ENCODE measurements at places on chromosomes 4 and X.

DNA sequence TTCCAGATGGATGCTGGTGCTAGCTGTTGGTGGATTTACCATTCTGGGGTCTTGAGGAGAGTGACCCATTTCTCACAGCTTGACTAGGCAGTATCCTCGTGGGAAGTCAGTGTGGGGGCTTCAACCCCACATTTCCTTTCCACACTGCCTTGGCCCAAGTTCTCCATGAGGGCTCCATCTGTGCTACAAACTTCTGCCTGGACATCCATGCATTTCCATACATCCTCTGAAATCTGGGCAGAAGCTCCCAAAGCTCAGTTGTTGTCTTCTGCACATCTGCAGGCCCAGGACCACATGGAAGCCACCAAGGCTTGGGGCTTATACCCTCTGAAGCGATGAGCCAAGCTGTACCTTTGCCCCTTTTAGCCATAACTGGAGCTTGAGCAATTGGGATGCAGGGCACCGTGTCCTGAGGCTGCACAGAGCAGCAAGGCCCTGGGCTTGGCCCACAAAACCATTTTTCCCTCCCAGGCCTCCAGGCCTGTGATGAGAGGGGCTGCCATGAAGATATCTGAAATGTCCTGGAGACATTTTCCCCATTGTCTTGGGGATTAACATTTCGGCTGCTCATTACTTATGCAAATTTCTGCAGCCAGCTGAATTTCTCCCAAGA lies 248.7 kb upstream of the ANKRD50 start:
- no peak for DNase-seq

GRCh38 chr4:24703298-24703697 lies 92.1 kb upstream of the SOD3 start:
- DNase-seq = no peak

GRCh38 chr4:42608551-42608950 lies 48.4 kb downstream of the ATP8A1 start:
- no peak for DNase-seq

GRCh38 chr4:152927737-152928136 lies 8.4 kb upstream of the FHDC1 start:
- DNase-seq = no peak

DNA sequence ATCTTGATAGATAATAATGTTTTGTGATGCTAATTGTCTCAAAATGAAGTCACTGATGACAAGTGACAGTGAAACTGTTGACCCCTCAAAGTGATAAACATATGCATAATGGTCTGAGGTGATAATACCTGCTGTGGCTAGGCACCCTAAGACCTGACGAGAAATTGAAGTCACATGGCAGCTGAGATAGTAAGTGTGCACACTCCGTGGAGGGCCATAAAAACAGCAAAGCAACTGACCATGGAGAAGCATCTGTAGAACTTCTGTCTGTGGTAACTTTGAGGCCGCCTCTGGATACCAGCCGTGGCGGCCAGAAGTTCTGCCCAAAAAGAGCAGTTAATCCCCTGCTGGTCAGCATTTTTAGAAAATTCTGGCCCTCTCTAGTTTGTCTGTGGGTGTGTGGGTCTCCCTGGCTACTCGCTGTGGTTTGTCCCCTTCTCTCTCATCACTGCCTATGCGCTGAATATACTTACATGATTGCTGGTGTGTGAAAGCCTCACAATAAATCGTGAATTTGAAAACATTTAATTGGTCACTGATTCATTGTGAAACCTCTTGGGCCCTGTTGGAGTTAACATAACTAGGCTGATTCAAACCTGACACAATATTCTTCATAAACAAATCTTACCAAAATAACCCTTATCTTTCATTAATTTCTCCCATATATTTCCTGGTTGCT lies 50.6 kb downstream of the CCDC149 start:
- no peak for DNase-seq

GRCh38 chr4:147994491-147995385 lies 262.9 kb downstream of the ARHGAP10 start:
- no peak for DNase-seq

DNA sequence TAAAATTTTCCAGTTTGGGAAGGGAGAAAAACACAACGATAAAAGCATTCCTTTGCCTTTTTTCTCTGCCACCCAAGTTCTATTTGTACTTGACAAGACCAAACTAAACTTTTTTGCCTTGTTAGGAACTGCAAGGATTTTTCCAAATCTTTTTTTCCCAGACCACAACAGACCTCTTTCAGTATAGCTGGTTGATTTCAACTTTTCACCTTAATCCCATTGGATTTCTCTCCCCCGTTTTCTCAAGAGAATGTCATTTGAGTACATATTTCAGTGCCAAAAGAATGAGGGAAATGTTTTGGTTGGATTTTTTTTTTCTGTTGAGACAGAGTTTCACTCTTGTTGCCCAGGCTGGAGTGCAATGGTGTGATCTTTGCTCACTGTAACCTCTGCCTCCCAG lies 18.5 kb upstream of the SGMS2 start:
- DNase-seq = no peak

GRCh38 chr4:168674077-168674747 lies 177.4 kb downstream of the PALLD start:
- DNase-seq = no peak

GRCh38 chr4:104032896-104033295 lies 313.1 kb upstream of the TACR3 start:
- DNase-seq = no peak

DNA sequence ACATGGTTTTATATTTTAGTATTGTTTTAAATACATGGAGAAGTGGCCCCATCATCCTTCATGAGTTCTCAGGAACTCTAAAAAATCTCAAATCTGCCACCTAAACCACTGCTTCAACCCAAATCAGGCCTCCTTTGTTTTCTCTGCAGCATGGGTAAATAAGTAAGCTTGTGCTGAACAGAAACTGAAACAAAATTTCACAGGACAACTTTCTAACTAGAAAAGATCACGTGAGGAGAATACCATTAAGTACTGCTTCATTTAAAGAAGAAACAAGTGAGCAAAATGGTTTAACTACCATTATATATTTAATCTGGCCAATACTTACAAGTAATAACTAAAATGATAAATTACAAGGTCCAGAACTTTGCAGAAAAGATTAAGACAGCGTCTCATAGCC lies 2.5 kb downstream of the ARAP2 start:
- peak; percentile 46 for DNase-seq

DNA sequence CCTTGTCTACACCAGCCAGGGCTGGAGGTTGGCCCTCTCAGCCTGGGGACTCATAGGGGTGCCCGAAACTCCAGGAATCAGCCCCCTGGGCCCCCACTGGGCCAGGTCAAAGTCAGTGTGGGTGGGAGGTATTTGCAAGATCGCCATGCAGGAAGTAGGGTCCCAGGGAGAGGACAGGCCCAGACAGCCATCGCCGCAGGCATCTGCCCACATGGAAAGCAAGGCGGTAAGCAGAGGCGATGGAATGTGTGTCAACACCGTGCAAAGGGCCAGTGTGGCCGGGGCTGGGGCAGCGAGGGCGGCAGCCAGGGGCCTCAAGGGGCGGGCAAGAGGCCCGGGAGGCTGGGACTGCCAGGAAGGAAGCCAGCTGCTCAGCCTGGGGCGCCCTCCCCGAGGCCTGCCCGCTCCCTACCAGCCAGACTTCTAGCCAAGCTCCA lies 19.3 kb upstream of the DUSP9 start:
- DNase-seq = no peak

DNA sequence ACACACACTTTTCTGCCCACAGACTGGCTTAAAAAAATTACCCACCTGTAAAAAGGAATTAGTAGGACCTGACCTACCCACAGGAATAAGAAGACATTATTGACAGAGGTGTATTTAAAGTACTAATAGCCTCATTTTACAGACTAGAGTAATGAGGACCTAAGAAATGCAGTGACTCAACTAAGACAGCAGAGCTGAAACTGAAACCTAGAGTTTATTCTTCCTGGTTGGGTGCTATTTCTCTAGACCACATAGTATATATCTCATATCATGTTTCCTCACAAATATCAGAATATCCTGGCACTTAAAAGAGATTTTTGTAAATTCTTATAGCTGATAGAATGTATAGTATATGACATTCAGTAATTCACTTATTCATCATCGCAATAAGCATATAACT lies 435.0 kb downstream of the MAGEE1 start:
- no peak for DNase-seq

GRCh38 chr4:39228377-39228776 lies 46.0 kb downstream of the WDR19 start:
- no peak for DNase-seq

DNA sequence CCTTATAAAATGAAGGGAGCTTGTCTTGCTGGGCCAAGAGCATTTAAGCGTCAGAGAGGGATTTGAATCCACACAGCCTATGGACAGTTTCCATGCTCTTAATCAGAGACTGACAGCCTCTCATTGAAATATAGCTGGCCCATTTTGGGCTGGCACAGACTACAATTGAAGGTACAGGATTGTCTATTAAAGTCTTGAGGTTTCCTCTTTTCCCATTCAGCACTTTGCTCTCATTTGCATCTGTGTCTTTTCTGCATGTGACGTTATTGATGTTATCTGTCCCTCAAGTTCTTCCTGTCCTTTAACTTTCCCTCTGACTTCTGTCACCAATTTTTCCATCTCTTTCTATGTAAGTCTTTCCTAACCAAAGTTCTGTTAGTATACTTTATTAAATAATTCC lies 133.3 kb upstream of the SFRP2 start:
- DNase-seq = no peak

DNA sequence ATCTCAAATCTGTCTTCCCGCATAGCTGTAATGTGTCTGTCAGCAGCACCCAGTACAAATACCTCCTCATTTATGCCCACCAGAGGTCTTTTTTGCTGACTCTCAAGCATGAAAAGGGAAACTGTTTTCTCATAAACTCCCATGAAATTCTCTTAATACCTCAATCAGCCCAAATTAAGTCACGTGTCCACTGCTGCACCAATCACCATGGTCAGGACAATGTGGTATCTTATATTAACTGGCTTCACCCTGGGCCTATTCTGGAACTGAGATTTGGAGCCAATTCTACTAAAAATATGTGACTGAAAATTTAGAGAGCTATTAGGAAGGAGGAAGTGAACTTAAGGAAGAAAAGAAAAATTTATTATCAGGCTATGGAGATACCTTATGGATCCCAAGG lies 58.4 kb downstream of the IL21 start:
- DNase-seq = no peak

DNA sequence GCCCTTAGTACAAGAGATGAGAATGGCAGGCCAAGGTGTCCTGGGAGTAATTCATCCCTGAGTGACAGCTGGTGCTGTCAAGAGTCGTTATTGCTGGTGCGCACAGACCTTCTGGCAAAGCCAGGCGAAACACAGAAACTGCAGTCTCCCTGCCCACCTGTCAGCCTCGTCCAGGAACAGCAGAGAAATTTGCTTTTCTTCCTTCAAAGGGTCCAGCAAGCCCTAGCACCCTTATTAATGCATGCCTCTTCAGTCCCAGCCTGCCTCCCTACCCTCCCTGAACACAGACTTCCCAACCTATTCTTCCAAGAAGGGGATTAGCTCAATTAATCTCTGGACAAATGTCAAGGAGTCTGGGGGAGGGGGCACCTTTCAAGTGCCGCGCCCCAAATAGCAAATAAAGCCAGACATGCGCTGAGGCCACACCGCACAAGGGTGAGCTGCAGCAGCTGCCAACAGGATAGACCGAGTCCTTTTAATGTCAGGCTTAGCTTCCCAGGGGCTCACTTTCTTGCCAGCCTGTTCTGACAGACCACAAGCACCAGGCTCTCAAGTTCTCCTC lies 250.7 kb upstream of the RASGEF1B start:
- DNase-seq = peak; percentile 70

DNA sequence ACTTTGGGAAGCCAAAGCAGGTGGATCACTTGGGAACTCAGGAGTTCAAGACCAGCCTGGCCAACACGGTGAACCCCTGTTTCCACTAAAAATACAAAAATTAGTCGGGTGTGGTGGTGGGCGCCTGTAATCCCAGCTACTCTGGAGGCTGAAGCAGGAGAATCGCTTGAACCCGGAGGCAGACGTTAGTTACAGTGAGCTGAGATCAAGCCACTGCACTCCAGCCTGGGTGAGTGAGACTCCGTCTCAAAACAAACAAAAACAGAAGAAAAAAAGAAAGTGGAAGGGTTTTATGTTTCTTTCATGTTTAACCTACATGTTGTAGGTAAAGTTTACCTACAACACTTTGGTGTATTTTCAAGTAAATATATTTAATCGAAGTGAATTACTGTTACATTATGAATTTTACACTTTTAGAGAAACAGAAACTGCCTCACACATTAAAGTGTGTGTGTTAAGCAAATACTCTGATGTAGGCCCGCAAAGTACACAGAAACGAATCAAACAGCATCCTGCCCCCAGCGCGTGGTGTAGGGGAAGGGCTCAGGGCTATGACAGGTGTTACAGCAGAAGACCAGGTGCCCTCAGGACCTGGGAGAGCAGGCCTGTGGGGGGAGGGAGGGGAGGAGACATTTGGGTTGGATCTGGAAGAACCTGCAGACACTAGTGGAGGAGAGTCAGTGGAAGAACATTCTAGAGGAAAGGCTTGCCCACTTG lies 39.0 kb downstream of the PTTG2 start:
- DNase-seq = no peak

GRCh38 chrX:10176121-10177003 lies 19.6 kb downstream of the CLCN4 start:
- no peak for DNase-seq

GRCh38 chr4:57044996-57045395 lies 65.2 kb downstream of the IGFBP7 start:
- no peak for DNase-seq

- no peak for DNase-seq
Observed at GRCh38 chr4:157575339-157575738, 354.8 kb downstream of the GRIA2 start.

- DNase-seq = no peak
Observed at GRCh38 chr4:140887467-140887866, 131.3 kb upstream of the TBC1D9 start.

GRCh38 chrX:115333446-115333845 lies 43.9 kb downstream of the LUZP4 start:
- no peak for DNase-seq

- DNase-seq = no peak
Observed at GRCh38 chr4:18722748-18723191, 701.2 kb upstream of the LCORL start.

GRCh38 chr4:121977251-121978171 lies 25.7 kb upstream of the TRPC3 start:
- peak; percentile 4 for DNase-seq

DNA sequence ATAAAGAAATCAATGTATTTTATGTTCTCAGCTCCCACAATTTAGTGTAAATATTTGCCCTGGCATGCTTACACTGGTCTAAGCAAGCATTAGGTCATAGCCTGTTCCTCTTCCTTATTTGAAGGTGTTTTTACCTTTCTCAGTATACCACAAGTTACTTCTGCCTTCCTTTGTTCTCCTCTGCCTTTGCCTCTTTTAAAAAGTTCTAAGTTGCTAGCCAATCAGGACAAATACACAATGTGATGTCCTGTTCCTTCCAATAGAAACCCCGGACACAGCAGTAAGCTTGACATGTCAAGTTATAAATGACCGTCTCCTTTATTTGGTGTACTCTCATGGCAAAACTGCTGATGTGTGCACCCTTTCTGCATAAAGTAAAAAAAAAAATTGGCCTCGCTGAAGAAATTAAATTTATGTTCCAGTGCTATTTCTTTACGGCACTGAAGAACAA lies 49.4 kb downstream of the UGT2B10 start:
- no peak for DNase-seq

- DNase-seq = no peak
Observed at GRCh38 chr4:169266081-169266480, 4.7 kb downstream of the SH3RF1 start.

- no peak for DNase-seq
Observed at GRCh38 chr4:156201050-156201449, 247.4 kb upstream of the CTSO start.

GRCh38 chr4:145891958-145892357 lies 46.7 kb downstream of the ZNF827 start:
- DNase-seq = no peak

- DNase-seq = no peak
Observed at GRCh38 chr4:41683326-41683725, 65.2 kb downstream of the PHOX2B start.

- DNase-seq = no peak
Observed at GRCh38 chr4:81883530-81884450, 412.1 kb upstream of the RASGEF1B start.
